ENCODE measurements at places on chromosomes 4 and X.

DNA sequence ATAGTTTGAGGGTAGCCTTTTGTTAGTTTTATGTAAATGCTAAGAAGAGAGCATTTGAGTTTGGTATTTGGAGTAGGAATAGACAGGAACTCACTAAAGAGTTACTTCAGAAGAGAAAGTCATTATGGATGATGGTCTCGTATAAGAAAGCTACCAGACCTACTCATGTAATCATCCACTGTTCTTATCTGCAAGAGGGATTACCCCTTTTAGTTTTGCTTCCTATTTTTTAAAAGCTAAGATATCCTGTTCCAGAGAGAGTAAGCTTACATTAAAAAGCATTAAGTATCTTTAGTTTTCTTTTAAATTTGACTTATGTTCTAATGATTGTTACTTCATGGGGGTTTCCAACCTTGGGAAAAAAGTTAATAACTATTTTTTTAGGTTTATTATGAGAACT, 12.5 kb upstream of the ART3 start:
- DNase-seq: no peak

DNA sequence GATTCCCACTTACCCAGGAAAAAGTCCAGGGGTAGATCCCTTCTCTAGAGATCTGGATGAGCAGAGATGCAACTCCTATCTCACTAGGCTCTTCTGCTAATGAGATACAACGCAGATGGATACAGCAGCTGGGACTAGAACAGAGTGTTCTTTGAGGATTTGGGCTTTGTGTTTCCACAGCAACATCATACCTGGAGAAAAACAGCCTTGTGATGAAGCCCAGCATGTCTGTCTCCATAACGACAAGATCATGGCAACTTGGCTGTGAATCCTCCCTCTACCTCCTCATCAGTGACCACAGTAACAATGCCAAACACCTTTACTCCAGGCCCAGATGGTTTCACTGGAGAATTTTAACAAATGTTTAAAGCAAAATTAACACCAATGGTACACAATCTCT, 80.1 kb downstream of the RCHY1 start:
- DNase-seq: no peak

- DNase-seq: no peak
Observed at GRCh38 chr4:48654015-48654664, 125.9 kb downstream of the FRYL start.

DNA sequence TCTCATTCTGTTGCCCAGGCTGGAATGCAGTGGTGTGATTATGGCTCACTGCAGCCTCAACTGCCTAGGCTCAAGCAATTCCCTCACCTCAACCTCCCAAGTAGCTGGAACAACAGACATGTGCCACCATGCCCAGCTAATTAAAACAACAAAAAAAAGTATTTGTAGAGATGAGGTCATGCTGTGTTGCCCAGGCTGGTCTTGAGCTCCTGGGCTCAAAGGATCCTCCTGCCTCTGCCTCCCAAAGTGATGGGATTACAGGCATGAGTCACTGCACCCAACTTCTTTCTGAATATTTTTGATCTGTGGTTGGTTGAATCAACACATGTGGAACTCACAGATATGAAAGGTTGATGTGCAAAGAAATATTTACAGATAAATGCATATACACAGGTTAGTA, 18.5 kb upstream of the SEPTIN11 start:
- no peak for DNase-seq

- no peak for DNase-seq
Observed at GRCh38 chr4:98645527-98645926, 12.9 kb downstream of the TSPAN5 start.

DNA sequence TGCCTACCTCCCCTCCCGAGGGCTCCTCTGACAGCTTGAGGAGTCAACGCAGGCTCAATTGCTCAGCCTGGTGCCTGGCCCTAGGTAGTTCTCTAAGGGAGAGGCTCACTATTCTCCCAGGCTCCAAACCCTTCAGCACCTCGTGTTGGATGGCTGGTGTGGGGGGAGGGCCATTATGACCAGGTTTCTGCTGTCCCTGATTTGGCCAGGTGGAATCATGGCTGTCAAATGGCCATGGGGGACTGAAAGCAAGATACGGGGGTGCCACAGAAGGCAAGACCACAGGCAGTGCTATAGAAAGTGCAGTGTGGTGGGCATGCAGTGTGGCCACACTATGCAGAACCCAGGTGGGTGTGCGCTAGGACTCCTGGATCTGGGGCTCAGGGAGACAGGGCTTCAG, 9.5 kb downstream of the PNMA6F start:
- no peak for DNase-seq

- no peak for DNase-seq
Observed at GRCh38 chr4:26434030-26434639, 56.1 kb downstream of the CCKAR start.

DNA sequence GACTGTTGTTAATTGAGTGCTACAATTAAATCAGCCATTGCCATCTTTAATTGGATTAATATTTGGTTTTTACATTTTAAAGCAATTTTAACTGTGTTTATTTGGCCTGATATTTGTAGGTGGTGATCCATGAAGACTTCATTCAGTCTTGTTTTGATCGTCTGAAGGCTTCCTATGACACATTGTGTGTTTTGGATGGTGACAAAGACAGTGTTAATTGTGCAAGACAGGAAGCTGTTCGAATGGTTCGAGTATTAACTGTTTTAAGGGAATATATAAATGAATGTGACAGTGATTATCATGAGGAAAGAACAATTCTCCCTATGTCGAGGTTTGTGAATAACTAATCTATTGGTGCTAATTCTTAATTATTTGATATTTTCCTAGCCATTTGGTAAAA, 82.6 kb downstream of the USP9X start:
- no peak for DNase-seq

- no peak for DNase-seq
Observed at GRCh38 chr4:176363072-176363471, 43.3 kb downstream of the SPCS3 start.

DNA sequence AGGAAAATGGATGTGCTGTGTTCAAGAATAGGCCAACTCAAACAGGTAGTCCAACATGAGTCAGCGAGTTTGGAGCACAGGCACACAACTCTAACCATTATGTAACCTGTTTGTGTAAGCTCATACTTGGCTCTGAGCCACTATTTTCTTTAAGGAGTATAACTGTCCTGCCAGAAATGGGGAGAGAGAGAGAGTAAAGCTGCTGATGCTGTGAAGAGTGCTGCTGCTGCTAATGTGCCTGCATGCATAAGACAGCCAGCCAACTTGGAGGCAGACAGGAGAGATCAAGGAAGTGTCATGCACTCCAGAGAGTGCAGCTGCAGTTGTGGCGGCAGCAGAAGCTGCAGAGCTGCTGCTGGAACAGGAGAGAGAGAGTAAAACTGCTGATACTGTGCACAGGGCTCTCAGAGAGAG, 11.7 kb upstream of the STATH start:
- DNase-seq: no peak

GRCh38 chr4:1192091-1192492, 19.7 kb upstream of the SPON2 start:
- no peak for DNase-seq

DNA sequence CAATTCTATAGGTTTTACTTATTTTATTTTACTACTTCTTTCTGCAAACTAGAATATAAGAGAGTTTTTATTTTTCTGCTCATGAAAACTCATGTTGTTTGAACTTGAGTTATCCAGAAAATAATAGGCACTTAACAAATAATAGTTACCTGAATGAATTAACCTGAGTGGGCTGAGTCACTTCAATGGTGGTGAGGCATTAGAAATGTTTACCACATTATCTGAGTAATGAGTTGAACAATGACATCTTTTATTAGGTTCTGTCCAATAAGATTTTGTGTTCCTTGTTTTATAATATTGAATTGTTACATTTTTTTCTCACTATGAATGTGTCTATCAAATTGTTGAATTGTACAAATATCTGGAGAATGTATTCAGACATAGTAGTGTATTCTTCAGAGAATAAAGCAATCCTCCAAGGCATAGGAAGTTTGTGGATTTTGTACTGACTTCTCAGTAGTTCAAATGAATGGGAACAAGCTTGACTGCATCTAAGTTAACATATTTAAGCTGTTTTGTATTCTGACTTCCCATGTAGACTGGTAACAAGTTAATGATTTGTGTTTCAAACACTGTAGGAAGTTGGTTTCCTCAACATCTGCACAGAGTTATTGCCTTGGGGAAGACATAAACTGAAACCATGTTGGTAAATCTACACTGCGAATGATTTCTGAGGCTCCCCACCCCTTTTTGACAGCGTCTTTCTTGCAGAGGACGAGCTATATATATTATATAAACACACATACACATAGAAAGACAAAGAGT, 1808.9 kb upstream of the TENM3 start:
- DNase-seq: no peak

DNA sequence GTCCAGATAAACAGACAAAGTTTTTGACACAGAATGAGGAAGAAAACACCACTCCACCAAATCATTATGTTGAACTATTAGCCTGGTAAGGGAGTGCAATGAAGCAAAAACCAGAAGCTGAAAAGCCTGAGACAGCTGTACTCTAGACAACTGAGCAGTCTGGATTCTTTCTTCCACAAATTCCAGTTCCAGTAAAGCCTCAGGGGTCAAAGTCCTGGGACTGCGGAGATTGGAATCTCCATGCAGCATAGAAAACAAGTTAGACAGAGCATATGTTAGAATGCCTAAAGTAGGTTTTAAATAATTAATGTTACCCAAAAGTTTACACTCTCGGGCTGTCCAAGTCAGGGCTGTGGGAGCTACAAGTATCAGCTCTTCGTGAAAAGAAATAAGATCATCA, 263.2 kb downstream of the TECRL start:
- no peak for DNase-seq

GRCh38 chrX:106341823-106342222, 173.7 kb downstream of the PWWP3B start:
- no peak for DNase-seq

DNA sequence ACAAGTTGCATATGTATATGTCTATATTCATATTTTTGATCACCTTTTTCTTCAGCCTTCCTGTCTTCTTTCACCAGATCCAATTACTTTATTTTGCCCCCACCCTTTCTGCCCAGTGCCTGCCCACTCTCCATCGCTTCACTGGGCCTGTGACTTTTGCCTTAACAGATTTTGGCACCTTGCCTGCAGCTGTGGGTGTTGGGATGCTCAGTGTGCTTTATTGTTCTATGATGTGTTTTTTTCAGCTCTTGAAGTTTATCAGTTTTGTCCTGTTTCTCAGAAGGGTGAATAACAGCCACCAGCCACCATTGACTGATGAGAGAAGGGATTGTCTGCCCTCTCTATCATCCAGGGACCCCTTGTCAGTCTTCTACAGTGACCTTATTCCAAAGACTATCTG, 77.2 kb upstream of the GALNT7 start:
- DNase-seq: no peak

DNA sequence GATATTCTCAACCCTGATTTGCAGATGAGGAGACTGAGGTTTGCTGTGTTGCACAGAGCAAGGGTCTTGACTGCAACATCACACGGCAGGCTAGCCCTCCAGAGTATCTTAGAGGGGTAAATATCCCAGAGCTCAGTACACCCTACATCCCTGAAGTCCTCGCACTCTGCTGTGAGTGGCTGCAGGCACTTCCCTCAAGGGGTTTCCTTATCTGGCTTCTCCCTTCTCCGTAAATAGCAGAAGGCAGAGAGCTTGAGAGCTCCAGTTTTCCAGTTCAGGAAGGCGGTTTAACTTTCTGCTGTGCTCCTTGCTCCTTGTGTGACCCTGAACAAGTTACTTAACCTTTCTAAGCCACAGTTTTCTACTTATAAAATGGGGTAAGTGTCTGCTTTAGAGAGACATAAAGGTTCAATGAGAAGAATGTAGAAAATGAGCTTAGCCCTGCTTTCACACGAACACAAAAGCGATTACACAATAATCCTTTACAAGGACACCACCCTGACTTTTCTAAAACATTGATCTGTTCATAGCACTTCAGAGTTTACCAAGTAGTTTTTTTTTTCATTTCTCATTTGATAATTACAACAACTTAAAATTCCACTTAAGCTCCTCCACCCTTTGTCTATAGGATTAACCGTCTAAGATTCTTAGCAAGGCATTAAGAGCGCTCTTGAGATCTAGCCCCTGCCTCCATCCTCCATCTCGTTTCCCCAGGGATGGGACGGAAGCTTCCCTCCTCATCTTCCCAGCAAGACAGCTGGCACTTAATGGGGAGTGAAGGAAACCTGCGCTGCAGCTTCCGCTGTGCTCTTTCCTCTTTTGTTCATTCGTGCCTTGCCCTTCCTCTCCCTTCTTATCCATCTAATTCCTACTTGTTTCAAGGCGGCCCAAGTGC, 68.4 kb downstream of the TAPT1 start:
- no peak for DNase-seq

Measured in stimulated activated CD8-positive, alpha-beta memory T cell treated with anti-CD3 and anti-CD28 coated beads, Interleukin-7, amount 100 ng/mL, for 1 hour (primary cell).